NCI-H82 (cell line): ENCODE measurements at places on chromosomes 7 and 10.

GRCh38 chr10:131821378-131822012, 79.3 kb upstream of the PPP2R2D start:
- DNase-seq: no peak

DNA sequence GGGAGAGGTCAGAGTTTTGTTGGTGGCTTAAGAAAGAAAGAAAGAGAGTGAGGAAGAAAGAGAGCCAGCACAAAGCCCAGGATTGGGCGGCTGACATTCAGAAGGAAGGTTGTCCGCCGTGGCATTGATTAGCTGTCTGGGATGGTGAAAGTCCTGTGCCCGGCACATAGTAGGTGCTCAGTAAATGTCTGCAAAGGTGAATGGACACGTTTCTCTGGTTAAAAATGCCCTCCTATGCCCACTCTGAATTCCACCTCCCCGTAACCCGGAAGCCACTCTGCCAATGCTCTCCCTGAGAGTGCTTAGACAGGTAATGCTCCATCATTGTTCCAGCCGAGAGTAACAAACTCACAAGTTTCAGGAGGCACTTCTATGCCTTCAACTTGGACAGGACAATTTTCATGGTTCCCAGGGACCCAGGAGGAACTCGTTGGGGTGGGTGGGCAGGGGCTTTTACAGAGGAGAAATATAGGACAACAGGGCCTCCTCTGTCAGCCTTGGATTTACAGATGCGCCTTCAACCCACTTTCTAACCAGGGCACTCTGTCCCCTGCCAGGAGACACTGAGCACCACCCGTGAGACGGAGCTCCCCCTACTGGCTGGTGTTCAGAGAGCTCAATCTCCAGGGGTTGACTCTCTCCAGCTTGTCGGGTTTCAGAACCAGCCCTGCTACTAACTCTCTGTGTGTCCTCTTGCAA, 411.5 kb upstream of the ZMIZ1 start:
- DNase-seq: peak; percentile 86

GRCh38 chr10:105879401-105879800, 1238.3 kb downstream of the SORCS3 start:
- no peak for DNase-seq

DNA sequence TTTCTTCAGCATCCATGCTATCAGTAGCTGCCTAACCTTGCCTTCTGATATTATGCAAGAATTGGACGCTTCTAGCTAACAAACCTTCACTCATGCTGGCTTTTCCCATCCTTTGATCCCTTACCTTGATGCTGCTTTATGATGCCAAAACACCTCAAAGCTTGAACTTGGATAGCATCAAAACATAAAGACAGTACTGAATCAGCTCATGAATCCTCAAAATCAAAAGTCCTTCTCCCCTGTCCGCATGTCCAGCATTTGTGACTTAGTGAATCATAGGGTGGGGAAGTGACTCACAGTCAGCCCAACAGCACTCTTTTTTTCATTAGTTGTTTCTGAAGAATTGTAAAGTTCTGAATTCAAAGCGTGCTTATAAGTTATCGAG, 89.5 kb upstream of the PIK3CG start:
- no peak for DNase-seq

DNA sequence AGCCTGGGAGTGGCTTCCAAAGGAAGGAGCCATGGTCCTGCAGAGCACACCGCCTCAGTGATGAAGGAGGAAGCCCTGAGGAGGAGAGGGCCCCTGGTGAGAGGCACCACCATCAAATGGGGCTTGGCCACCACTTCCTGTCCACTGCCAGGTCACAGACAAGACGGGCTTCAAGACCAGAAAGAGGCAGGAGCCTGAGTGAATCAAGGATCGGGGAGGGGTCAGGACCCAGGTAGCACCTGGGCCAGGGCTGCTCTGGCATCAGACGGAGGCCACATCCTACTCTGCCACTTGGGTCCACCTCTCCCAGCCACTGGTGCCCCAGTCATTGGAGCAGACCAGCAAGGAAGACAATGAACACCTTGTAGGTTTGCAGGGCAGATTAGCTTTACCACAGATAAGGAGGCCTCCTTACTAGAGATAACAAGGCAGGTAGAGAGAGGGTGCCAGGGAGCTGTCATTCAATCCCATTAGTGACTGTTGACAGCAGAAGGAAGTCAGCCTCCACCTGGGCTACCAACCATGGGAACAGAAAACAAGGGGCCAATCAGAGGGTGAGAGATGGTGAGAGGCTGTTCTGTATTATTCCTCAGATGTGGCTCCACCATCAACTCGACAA, 143.4 kb downstream of the TNS3 start:
- DNase-seq: no peak

- DNase-seq: no peak
Measured at GRCh38 chr7:115679423-115679822, 351.1 kb downstream of the TFEC start.

DNA sequence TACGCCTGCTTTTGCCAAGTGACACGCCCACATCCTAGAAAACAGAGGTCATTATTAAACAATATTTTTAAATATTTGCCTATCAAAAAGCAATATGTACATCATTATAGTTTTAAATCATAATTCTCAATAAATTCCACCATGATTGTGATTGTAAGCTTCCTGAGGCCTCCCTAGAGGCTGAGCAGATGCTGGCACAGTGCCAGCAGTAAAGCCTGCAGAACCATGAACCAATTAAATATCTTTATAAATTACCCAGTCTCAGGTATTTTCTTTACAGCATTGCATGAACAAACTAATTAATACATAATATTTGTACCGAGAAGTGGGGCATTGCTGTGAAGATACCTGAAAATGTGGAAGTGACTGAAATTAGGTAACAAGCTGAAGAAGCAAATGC, 174.7 kb upstream of the TMEM196 start:
- no peak for DNase-seq

- DNase-seq: no peak
Measured at GRCh38 chr10:123570898-123571515, 95.1 kb upstream of the GPR26 start.

- no peak for DNase-seq
Measured at GRCh38 chr7:573933-574381, 54.3 kb upstream of the PDGFA start.

GRCh38 chr7:8295638-8296361, 33.8 kb upstream of the ICA1 start:
- DNase-seq: peak; percentile 95

GRCh38 chr10:80356989-80357850, 639 bp downstream of the DYDC2 start:
- peak; percentile 34 for DNase-seq

DNA sequence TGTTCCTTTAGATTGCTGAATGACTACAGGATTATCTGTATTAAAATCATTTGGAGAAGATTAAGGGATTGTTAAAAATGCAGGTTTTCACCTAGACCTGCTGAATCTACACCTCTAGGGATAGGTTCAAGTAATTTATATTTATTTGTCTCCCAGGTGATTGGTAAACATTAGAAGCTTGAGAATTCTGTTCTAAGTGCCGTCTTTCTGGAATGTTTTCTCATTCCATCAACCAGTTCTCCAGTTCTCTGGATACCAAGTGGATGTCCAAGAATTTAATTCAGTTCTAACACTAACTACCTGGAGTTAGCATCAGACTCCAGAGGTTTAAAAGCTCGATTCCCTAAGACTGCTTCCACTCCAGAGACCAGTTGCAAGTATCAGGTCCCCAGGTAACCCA, 110.9 kb downstream of the PRTFDC1 start:
- DNase-seq: no peak

DNA sequence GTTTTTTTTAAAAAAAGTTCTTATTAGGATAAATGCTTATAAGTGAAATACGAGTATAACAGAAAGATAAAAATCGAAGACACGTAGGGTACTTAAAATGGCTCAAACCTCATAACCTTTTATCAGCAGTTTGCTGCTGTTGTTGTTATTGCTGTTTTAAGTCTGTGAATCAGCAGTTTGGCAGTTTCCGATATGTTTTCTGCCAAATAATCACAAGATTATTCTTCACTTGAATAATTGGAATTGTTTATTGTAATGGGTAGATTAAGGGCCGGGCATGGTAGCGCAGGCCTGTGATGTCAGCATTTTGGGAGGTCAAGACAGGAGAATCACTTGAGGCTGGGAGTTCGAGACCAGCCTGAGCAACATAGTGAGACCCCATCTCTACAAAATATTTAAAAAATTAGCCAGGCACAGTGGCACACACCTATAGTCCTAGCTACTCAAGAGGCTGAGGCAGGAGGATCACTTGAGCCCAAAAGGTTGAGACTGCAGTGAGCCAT, 177.6 kb downstream of the VTI1A start:
- no peak for DNase-seq

- DNase-seq: peak; percentile 51
Measured at GRCh38 chr7:13262929-13263530, 575.6 kb downstream of the ARL4A start.

- peak; percentile 42 for DNase-seq
Measured at GRCh38 chr7:29145553-29146056, 732 bp downstream of the CPVL start.

GRCh38 chr7:77940647-77941046, 142.1 kb downstream of the PHTF2 start:
- peak; percentile 54 for DNase-seq

GRCh38 chr7:115676080-115676479, 354.5 kb downstream of the TFEC start:
- peak; percentile 48 for DNase-seq

GRCh38 chr10:49632406-49633317, 18.8 kb downstream of the CHAT start:
- peak; percentile 40 for DNase-seq

- DNase-seq: peak; percentile 73
Measured at GRCh38 chr10:103926722-103927319, 8.8 kb upstream of the STN1 start.

DNA sequence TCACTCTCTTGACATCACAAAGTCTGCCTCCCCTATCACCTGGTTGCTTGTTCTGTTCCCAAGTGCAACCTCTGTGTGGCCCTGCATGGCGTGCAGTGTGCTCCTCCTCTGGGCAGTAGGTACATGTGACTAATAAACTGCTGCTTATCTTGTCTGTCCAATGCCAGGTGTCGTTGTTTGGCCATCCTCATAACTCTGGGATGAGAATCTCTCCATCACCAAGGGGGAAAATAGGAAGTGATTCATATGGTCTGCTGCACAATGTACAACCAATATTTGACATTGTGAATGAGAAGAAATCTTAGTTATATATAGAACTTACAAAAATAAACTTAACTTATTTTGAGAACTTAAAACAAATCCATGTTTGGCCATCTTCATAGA, 135.2 kb downstream of the INHBA start:
- DNase-seq: no peak

DNA sequence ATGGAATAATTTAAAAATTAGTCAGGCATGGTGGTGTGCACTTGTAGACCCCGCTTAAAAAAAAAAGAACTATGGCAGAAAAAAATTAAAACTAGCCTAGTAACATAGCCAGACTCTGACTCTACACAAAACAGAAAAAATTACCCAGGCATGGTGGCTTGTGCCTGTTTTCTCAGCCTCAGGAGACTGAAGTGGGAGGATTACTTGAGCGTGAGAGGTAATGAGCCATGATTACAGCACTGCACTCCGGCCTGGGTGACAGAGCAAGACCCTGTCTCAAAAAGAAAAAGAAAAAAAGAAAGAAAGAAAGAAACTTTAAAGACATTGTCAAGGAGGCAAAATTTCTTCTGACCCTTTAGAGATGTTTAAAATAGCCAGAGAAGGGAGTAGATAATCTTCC, 109.0 kb upstream of the TMEM106B start:
- no peak for DNase-seq

- DNase-seq: no peak
Measured at GRCh38 chr10:104441329-104442000, 87.8 kb downstream of the CFAP58 start.

GRCh38 chr7:26293569-26294308, 2.1 kb downstream of the SNX10 start:
- DNase-seq: no peak

- no peak for DNase-seq
Measured at GRCh38 chr10:51821045-51821444, 121.7 kb upstream of the CSTF2T start.
